ENCODE measurements at places on chromosomes 6 and 20.

- DNase-seq: no peak
These were observed 44.7 kb downstream of the NR2E1 start for GRCh38 chr6:108210556-108210955.

- DNase-seq: no peak
These were observed 11.4 kb downstream of the ZC3H12D start for GRCh38 chr6:149473080-149474052.

DNA sequence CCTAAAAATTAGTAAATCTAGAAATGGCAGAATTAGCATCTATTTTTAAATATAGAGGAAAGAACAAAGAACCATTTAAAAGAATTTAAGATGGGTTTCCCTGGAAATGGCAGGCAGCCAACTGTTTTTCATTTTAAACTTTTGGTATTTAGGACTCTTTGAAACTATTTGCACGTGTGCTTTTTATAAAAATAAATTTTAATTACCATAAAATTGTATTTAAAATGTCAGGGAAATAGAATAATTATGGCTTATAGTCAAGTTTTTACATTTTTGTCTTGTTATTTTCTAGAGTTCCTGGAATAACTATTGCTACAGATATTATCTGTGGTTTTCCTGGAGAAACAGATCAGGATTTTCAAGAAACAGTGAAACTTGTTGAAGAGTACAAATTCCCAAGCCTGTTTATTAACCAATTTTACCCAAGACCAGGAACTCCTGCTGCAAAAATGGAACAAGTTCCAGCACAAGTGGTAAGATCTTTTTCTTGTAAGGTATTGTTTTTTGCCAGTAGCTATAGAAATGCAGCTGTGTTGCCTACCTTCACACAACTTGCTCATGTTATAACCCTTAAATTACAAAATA, 528.7 kb upstream of the SOX4 start:
- peak; percentile 60 for DNase-seq

DNA sequence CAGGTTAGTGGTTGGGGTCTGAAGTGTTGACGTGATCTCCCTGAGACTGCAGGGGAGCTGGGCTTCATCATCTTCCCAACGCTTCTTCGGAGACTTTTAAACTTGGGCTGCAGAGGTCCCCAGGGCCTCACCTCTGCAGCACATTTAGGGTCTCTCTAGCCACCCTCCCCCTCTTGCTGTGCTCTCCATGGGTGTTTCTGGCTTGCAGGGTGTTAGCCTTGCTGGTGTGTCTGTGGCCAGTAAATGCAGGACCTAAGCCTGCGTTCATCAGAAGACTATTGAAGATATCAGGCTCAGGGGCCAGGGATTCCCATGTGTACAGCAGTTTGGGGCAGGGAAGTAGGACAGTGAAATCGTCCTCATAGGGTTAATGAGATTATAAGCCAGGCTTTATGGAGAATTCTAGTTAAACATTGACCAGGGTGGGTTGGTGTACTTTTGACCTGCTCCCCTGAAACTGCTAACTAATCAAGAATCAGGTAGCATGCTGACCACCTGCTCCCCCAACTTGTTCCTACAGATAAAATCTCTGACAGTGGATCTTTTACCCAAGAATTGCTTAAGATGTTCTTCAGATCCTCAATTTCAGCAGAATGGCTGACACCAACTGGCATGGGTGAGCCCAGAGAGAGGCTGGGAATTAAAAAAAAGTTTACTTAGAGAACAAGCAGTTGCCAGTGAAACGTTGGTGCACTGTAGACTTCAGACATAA, 3.8 kb upstream of the DDO start:
- DNase-seq: no peak

GRCh38 chr6:10395704-10396546, 18.9 kb downstream of the TFAP2A start:
- no peak for DNase-seq

- no peak for DNase-seq
These were observed 138.9 kb upstream of the NUP153 start for GRCh38 chr6:17845598-17845997.

- peak; percentile 48 for DNase-seq
These were observed 140.4 kb upstream of the CITED2 start for GRCh38 chr6:139514819-139515218.

DNA sequence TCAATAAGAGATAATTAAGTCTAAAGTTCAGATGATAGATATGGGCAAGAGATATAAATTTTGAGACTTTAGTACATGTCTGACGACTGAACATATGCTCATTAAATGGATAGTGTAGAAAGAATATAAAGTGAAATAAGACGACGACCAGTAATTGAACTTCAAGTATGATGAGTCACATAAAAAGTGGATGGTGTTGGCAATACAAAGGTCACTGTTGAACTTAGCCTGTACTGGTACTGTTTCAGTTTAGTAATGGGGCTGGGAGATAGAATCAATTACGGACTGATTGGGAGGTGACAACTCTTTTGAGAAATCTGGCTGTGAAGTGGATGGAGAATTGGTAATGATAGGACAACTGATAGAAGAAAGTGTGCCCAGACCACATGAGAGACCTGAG, 68.1 kb downstream of the IBTK start:
- no peak for DNase-seq

DNA sequence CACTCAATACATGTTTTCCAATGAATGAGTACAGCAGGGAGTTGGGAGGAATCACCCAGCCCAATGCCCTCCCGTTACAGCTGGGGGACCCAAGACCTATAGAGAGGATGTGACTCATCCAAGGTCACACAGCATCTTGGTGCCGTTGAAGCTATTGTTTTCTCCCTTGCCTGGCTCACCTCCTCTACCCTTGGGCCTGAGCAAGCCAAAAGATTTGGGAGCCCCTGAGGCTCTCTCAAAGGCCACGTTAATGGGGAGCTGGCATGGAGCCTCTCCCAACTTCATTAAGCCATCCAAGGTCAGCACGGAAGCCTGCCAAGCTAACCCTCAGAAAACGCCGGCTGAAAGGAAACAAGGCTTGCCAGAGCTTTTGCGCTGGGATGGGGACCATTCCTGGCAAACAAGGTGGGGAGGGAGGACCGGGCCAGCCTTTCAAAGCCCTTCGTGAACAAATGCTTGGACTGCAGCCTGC, 30.4 kb downstream of the KCNB1 start:
- DNase-seq: no peak

DNA sequence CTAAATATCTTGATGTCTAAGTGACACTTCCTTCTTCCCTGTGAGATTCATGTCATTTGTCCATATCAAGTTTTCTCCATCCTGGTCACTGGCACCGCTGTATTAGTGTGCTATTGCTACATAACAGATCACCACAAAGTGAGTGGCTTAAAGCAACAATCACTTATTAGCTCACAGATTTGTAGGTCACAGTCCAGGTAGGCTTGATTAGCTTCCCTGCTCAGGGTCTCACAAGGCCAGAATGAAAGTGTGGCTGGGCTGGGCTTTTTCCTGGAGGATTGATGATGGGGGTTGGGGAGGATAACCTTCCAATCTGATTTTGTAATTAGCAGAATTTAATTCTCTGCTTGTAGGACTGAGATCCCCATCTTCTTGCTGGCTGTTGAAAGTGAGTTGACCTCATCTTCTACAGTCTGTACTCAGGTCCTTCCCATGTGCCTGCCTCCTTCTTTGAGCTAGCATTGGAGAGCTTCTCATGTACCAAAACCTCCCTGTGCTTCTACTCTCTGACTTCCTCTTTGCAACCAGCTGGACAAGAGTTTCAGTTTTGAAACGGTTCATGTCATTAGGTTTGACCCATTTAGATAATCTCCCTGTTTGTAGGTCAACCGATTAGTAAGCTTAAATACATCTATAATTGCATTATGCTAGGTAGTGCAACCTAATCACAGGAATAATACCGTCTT, 152.4 kb upstream of the MAN1A1 start:
- DNase-seq: no peak

GRCh38 chr6:15087186-15087589, 158.7 kb upstream of the JARID2 start:
- DNase-seq: no peak

- no peak for DNase-seq
These were observed 372.0 kb upstream of the FLRT3 start for GRCh38 chr20:14709439-14709838.

DNA sequence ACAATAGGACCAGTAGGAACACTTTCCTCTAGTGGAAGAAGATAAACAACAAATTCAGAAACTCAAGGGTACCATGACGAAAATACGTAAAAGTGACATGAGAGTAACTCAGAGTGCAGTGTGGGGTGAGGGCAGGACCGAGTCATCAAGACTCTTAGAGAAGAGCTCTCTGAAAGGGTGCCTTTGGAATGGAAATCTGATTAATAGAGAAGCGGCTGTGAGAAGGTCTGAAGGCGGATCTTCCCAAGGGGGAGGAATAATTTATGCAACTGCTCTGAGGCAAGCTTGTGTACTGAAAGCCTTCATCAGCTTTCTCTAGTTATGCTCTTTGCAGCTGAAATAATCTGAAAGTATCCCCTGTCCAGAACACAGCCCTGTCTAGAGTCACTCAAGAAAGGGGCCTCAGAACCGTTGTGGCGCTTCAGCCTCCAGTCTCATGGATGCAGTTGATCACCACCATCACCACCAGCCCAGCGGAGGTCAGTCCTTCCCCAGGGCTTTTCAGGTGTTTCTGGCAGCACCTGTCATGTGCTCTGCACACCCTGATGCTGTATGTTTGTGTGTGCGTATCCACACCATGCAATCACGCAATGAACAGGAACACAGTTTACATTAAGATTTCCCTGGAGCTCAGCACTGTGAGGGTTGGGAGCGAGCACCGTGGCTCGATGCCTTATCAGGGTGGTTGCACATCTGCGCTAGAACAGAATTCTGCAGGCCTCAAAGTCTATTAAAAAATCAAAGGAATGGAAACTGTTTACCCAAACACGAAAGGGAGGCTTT, 396.5 kb downstream of the SMOC2 start:
- peak; percentile 45 for DNase-seq

- DNase-seq: no peak
These were observed 17.2 kb upstream of the MDGA1 start for GRCh38 chr6:37714836-37715420.

DNA sequence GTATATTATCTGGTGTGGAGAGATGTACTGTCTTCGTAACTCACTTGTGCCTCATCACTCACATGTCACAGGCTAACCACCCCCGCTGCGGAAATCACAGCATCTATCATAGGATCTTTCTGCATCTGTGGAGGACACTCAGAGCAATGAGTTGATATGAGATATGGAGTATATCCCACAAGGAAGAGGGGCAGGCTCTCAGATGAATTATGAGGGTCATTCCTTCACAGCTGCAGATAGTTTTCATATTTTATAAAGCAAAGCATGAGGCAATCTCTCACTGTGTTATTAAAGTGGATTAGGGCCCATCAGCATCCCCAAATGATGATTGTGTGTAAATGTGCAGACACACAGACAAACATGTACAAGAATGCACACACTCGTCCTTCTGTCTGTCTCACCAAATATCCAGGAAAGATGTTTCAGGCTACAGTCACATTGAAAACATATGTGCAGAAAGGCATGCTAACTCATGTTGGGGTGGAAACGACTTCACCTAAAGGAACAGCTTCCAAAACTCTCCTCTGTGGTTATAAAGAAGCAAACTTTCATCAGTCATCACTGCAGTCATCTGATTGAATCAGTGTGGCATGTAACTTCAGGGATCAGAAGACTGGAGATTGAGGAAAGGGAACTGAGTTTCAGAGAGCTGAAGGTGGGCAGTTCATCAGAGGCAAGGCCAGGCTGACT, 164.7 kb downstream of the FOXC1 start:
- DNase-seq: no peak

DNA sequence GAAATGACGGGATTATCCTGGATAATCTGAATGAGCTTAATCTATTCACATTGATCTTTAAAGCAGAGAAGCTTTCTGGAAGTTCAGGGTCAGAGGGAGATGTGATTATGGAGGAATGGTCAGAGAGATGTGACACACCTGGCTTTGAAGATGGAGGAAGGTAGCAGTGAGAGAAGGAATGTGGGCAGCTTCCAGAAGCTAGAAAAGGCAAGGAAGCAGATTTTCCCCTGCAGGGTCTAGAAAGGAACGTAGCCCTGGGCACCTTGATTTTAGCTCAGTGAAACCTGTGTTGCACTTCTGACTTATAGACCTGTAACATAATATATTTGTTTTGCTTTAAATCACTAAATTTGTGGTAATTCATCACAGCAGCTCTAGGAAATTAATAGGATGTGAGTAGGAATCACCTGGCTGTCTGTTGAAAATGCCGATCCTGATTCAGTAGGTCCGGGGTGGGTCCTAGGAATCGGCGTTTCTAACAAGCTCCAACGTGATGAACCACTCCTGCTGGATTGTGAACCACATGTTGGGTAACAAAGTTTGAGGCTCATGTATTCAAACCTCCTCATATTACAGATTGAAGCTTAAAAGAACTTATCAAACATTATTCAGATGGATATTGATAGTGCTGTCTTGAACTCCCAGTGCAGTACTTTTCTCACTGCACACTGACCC, 157.0 kb downstream of the GJA1 start:
- peak; percentile 66 for DNase-seq

GRCh38 chr6:142842418-142843261, 102.3 kb downstream of the HIVEP2 start:
- no peak for DNase-seq

GRCh38 chr6:106569428-106569827, 59.9 kb downstream of the RTN4IP1 start:
- DNase-seq: no peak

GRCh38 chr6:108942556-108943492, 94.6 kb downstream of the ARMC2 start:
- no peak for DNase-seq

GRCh38 chr6:125987026-125987617, 782 bp downstream of the TRMT11 start:
- no peak for DNase-seq

DNA sequence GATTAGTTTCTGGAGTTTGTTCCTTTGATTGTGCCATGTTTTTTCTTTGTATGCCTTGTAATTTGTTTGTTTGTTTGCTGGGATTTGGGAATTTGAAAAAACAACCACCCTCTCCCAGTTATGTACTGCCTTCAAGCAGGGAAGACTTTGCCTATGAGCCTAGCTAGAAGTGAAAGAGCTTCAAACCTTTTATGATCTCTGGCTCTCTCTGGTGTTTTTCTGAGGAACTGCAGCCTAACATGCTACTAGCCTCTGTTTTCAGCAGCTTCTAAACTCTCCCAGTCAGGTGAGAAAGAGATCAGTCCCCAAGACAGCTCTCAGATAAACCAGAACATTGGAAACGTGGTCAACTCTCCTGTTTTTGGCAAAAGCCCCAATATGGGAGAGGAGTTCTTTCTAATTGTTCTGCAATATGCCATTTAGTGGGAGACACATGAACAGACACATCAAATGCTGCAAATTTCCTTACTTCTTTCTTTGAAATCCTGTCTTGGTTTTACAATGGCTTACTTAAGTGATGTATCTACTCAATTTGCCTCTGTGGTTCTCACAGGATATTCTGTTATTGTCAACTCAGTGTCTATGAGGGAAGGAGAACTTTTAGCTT, 58.9 kb upstream of the SERINC1 start:
- DNase-seq: peak; percentile 60

- no peak for DNase-seq
These were observed 50.7 kb downstream of the PPARD start for GRCh38 chr6:35392773-35393672.

GRCh38 chr6:4805553-4806336, 29.5 kb downstream of the CDYL start:
- no peak for DNase-seq

GRCh38 chr6:21912151-21912832, 318.7 kb downstream of the SOX4 start:
- no peak for DNase-seq

GRCh38 chr6:5681480-5681879, 325.2 kb downstream of the NRN1 start:
- no peak for DNase-seq
